ENCODE measurements at places on chromosomes 6 and 20. TPM values are rescaled to one million over a fixed set of nuclear protein-coding genes. Genes with fewer than 3 reads are reported as not detected.
A peak's percentile ranks its signal among the peaks of the same experiment; 100 is the strongest.

GRCh38 chr6:119241111-119241465, 108.5 kb downstream of the MAN1A1 start:
- no peak for DNase-seq

GRCh38 chr20:23878787-23879186, 761 bp downstream of the CST5 start:
- DNase-seq = no peak

DNA sequence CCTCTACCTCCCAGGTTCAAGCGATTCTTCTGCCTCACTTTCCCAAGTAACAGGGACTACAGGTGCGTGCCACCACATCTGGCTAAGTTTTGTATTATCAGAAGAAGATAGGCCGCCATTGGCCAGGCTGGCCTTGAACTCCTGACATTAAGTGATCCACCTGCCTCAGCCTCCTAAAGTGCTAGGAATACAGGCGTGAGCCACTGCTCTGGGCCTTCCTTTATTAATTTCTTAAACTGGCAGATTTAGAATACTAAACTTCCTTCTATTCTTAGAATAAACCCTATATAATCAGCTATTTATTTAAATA, 86.6 kb downstream of the HFE start:
- no peak for DNase-seq

DNA sequence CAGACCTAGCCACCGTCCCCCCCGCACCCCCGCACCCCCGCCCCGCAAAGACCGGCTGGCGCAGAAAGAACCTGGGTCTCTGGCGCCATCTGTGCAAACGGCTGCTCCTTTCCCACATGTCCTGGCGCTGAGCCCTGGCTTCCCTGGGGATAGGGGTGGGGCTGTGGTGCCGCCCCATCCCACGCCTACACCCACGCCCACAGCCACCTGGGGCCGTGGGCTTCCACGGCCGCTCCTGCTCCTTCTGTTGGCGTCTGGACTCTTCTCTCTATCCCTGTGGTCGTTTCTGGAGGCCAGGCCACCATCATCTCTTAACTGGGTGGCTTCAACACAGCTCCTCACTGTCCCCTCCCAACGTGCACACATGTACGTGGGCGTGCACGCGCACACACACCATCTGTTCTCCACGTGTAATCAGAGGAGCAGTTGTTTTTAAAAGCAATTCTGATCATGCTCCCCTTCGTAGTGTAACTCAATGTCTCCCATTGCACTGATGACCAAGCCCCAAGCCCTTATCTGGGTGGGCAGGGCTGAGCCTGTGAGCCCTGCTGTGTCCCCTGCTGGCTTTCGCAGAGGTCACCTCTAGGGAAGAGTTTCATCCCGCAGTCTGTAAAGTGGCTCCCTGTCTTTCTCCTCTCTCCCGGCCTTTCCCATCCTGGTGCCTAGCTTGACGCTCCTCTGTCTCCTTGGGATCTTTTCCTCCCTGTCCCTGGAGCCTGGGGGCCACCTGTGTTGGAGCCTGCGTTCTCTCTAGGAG, 31.9 kb upstream of the FAM83D start:
- DNase-seq = no peak

DNA sequence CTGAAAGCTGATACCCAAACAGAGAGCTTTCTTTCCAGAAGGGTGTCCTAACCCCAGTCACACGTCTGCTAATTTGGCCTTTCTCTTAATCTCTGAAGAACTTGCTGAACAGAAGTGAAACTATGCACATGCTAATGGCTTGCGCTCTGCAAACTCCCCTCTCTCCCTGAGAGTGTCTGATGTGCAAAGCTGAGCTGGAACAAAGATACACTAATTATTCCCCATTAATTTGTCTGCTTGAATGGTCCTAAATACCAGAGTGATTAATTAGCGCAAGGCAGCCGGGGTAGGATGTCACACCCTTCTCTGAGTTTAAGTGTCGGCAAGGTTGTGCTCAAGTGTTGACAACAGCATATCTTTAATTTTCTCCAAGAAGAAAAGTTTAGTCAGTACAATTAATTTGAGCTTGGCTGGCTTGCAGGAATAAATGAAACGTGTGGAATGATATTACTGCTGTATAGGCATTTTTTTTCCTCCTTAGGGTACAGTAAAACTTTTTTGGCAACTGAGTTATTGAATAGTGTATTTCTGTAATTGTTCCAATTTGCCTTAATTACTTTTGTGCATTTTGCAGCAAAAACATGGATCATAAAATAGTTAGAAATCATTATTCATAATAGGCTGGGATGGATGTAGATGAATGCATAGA, 715.9 kb upstream of the POU3F2 start:
- no peak for DNase-seq

GRCh38 chr6:83068616-83069015, 1.1 kb downstream of the DOP1A start:
- DNase-seq = no peak

DNA sequence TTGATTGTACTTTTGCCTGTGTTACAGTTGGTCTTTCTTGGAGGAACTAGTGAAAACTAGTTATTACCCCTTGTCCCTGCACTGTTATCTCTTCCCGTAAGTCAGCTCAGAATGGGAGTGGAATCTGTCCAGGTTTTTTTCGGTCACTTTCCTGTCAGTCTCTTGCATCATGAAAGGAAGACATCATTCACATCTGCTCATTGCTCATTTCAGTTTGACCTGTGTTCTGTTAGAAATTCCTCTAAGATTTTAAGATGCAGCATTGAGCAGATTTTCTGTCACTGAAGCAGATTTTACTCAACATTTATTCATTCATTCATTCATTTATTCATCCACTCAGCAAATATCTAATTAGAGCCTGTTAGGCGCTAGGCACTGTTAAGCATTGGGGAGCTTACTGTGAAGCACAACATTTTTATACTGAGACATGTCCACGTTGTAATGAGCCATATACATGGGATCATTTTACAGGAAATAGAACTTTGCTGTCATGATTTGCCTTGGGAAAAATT, 33.1 kb upstream of the HINT3 start:
- DNase-seq = no peak

DNA sequence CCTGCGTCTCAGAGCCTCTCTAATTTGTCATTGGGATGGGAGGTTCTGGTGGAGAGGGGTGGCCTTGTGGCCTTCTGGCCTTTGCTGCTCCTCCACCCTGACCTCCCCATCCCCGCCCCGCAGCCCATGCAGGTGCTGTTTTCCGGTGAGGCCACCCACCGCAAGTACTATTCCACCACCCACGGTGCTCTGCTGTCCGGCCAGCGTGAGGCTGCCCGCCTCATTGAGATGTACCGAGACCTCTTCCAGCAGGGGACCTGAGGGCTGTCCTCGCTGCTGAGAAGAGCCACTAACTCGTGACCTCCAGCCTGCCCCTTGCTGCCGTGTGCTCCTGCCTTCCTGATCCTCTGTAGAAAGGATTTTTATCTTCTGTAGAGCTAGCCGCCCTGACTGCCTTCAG, 171.8 kb upstream of the RNF24 start:
- no peak for DNase-seq

DNA sequence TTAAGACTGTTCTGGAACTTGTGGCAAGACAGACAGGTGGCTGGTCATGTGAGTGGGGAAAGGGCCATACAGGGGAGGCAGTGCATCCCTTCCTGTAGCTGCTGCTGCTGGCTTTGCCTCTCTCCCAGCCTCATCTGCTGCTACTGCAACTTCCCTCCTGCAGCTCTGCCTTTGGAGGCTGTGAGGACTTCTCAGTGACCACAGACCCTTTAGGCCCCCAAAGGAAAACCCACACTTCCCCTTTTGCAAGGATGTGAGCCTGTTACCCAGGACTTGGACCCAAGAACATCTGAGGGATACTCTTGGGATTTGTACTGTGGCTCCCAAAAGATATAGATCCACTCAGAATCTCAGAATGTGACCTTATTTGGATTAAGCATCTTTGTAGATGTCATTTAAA, 91.0 kb downstream of the TMEM170B start:
- no peak for DNase-seq

GRCh38 chr20:48850977-48851299, 23.1 kb upstream of the PREX1 start:
- DNase-seq = no peak

DNA sequence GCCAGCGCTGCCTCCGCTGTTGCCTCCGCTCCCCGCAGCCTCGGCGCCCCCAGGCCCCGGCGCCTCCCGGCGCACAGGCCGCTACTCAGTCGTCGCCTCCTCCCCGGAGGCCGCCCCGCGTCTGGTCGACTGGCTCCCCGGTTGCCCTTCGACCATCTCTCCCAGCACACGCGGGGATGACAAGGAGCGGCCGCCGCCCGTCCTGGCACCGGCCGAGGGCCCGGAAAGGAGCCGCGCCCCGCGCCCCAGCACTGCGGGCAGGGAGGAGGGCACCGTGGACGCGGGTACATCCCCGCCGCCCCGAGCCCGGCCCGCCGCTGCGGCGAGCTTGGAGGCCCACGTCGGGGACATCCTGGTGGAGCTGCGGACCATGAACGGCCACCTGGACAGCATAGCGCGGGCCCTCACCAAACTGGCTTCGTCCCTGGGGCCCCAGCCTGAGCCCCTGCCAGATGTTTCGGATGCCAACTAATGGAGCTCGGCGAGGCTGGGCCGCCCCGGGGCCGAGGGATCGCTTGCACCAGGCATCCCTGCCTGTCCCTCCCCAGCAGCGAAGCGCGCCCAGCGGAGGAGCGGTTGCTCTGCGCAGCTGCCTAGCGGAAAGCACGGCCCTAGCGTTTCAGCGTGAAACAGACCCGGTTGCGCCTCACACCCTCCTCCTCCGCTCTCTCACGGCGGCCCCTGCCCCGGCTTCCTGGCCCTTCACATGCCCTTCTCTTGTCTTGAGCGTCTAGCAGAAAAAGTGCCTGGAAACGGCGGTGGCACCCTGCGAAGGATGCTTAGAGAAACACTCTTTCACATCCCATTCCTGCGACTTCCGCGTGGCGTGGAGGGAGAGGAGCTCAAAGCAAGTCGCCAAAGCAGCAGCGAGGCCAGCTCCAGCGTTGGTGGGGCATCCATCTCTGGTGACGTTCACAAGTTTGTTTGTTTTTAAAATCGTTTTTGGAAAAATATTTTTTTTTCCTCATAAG, 285.8 kb upstream of the SUPT3H start:
- peak; percentile 20 for DNase-seq

- DNase-seq = no peak
Measured at GRCh38 chr20:45153752-45154151, 20.9 kb upstream of the PI3 start.

- no peak for DNase-seq
Measured at GRCh38 chr6:145267076-145267867, 468.0 kb downstream of the EPM2A start.

- no peak for DNase-seq
Measured at GRCh38 chr20:8330319-8330784, 198.3 kb downstream of the PLCB1 start.

GRCh38 chr6:134774201-134774638, 175.7 kb downstream of the ALDH8A1 start:
- DNase-seq = no peak

DNA sequence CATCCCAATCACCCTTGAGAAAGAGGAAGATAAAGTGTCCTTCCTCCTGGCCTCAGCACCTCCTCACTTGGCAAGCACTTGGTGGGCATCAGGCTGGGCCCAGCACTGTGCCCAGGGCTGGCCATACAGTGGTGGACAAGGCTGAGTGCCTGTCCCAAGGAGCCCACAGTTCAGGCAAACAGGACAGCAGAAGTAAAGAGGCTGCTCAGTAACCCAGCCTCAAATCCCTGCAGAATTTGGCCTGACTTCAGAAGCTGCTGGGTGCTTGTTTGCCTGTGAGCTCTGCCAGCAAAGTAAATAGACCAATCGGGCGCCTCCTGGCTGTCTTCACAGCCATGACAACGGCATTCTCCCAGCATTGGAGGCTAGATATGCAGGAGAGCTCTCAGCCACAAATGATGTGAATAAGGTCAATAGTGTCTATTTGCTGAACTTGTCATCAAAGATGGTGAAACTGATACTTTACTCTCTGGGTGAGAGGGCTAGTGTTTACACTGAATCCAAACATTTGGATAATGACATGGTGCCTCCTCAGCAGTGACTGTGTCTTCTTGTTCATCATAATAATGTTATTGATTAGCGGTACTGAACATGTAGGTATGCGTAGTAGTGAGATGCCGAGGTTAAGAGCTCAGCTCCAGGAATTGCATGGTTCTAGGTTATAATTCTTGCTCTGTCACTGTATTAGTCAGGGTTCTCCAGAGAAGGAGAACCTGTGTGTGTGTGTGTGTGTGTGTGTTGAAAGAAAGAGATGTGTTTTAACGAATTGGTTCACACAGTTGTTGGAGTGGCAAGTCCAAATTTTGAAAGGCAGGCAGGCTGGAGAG, 36.9 kb upstream of the FANCE start:
- no peak for DNase-seq

- no peak for DNase-seq
Measured at GRCh38 chr20:17967521-17968365, 851 bp downstream of the SNX5 start.

DNA sequence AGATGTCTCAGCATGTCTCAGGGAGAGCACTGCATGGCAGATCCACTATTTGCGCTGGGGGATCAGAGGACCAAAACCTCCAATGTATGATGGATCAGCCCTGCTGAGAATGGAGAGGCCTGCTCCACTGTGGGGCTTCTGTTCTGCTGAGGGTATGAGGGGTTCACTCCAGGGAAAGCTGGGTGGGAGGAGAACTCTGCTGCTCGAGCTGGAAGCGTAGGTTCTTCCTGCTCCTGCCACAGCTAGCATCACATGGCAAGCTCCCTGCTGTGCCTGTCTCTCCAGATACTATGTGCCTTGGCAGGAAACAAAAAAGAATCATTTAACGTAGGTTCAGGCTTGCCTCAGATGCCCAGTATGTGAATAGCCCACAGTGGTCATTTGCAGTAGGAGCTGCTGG, 105.8 kb downstream of the EPM2A start:
- DNase-seq = no peak

DNA sequence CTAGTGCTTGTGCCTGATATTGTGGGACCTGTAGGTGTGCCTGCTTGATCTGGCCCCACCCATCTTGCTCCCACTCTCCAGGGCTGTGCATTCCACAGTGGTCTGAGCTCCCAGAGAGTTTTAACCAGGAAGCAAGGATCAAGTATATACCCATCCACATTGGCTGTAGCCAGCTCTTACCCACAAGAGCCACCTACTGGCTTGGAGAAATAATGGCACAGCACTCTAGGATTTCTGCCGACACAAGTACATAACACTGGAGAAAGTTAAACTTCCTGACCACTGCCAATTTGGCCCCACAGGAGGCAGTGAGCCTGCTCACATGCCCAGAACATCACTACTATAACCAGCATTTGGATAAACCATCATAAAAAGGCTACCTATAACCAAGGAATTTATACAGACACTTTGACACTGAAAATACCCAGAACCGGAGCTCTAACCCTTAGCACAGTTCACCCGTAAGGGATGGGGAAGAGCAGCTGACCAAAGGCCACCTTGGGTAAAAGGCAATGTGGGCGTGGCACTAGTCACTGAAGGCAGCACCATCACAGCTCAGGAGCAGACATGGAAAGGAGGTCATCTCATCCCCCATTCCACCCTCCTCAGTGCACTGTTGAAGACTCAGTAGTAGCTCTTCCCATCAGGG, 440.4 kb downstream of the BTBD3 start:
- no peak for DNase-seq

CNKSR3 gene
- 0.01 TPM for polyA plus RNA-seq

LATS1 gene
- 17.7 TPM for polyA plus RNA-seq

GRM1 gene
- not detected for polyA plus RNA-seq

NINL gene
- 1.1 TPM for polyA plus RNA-seq

FGD2 gene
- polyA plus RNA-seq = 0.25 TPM

RSPH3 gene
- 2.1 TPM for polyA plus RNA-seq

CLPSL1 gene
- not detected for polyA plus RNA-seq

CRYBG1 gene
- polyA plus RNA-seq = 11.3 TPM

ECT2L gene
- 0.27 TPM for polyA plus RNA-seq

FRS3 gene
- polyA plus RNA-seq = 1.9 TPM
